ENCODE measurements at places on chromosomes 5 and 9.

DNA sequence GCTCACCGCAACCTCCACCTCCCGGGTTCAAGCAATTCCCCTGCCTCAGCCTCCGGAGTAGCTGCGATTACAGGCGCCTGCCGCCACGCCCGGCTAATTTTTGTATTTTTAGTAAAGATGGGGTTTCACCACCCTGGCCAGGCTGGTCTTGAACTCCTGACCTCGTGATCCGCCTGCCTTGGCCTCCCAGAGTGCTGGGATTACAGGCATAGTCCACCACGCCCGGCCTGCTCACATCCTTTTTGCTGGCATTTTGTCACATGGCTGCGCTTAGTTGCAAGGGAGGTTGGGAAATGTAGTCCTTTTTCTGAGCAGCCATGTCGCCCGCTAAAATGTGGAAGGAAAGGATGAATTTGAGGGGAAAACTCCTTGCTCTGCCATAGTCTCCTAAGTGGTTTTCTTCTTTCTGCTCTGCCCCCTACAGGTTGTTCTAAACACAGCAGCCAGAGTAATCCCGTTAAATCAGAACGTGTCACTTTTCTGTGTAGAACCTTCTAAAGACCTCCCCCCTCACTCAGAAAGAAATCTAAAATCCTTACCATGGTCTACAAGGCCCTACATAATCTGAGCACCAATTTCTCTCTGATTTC lies 57.8 kb upstream of the HSPA9 start:
- peak; percentile 30 for DNase-seq

DNA sequence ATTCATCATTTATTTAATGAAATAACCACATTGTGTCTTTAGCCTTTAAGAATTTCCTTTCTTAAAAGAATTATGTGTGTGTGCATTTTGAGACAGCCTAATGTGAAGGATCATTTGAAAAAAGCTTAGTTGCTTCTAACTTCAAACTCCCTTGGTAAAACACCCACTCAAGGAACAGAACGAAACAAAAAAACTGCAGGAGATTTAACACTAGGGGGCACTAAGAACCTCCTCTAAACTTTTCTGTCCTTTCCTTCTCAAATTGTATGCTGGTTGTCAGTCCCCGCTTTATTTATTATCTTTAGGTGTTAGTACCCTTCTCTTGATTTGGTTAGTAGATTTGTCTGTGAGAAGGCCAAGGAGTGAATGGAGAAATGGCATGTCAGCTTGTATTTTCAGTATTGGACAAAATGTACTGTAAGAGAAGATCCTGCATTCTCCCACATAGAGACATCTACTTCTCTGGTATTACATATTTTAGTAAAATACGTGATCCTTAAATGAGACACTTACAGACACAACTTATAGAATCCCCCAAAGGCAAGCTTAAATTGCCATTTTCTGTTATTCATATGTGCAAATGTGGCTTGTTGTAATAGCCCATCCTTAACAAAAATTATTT lies 229.7 kb downstream of the MRPS30 start:
- no peak for DNase-seq

DNA sequence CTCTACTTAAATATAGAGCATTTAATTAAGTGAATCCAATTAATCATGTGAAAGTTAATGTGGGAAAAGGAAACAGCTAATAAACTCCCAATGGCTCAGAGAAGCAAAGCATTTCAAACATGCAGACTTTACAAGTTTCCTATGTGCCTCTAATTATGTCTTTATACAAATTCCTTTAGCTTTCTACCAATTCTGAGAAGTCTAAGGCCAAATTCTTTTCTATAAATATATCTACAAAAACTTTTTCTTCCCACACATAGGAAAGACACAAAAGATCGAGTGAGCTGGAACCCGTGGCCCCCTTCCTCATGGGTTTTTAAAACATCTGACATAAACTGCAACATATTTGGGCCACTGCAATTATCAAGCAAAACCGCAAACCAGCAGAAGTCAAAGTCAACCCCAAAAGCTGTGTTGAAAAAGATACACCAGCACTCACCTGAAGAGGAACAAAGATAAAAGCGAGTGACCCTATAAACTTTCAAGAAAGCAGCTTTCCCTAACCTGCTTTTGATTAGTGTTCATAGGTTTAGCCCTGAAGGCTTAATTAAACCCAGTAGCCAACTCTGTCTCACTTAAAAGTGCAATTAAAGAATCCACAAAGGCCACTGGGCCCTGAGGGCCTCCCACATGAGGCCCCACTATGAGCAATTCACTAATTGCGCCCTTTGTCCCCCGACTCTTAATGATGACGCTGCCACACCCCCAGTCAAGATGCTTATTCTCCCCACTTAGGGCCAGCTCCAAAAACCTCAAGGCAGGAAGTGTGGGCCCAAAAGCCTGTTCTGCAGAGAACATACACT lies 12.1 kb downstream of the SEMA5A start:
- no peak for DNase-seq

- DNase-seq: no peak
Measured at GRCh38 chr9:89951675-89952074, 346.9 kb downstream of the GADD45G start.

GRCh38 chr9:136204145-136204805 lies 653 bp downstream of the LHX3 start:
- no peak for DNase-seq

GRCh38 chr9:89477811-89478630 lies 19.9 kb downstream of the SEMA4D start:
- DNase-seq: peak; percentile 56

DNA sequence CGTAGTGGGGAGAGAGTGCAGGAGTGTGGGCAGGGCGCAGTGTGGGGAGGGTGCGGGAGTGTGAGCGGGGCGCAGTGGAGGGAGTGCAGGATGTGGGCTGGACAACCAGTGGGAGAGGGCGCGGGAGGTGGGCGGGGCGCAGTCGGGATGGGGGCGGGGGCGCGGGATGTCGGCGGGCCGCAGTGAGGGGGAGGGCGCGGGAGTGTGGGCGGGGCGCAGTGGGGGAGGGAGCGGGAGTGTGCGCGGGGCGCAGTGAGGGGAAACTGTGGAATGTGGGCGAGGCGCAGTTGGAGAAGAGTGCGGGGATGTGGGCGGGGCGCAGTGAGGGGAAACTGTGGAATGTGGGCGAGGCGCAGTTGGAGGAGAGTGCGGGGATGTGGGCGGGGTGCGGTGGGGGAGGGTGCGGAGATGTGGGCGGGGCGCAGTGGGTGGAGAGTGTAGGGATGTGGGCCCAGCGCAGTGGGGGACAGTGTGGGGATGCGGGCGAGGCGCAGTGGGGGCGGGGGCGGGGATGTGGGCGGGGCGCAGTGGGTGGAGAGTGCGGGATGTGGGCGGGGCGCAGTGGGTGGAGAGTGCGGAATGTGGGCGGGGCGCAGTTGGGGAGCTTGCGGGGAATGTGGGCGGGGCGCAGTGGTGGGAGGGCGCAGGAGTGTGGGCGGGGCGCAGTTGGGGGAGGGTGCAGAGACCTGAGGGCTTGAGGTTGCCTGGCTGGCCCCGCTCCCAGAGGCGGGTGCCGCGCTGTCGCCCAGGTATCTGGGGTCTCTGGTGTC lies at the start of gene NXNL2:
Gene NXNL2, plus strand, starts transcription at position 723 of the 770 bp plus-strand sequence. CDS start 257 bp downstream, outside the sequence.
- DNase-seq: peak; percentile 45

GRCh38 chr5:116939641-116940040 lies 365.0 kb upstream of the SEMA6A start:
- no peak for DNase-seq

GRCh38 chr5:61332358-61332749 lies 296 bp downstream of the ZSWIM6 start:
- DNase-seq: peak; percentile 43

- no peak for DNase-seq
Measured at GRCh38 chr9:92558612-92559374, 23.0 kb upstream of the ECM2 start.

GRCh38 chr5:17912794-17913193 lies 278.5 kb downstream of the TAF11L14 start:
- DNase-seq: no peak

DNA sequence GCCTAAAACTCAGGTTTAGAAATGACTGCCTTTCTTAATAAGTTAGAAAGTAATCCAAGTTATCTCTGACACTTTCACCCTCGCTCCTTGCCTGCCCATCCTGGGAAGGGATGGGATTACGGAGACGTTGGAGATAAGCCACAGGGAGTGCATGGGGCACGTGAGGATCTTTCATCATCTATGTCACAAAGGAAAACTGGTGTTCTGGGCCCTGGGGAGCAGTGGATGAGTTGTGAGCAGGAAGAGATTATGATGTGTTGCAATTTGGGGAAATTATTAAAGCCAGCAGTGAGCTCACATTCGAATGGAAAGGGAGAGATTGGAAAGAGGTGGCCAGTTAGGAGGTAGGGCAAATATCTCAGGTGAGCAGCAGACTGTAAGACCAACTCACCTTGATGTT lies 12.8 kb downstream of the AFAP1L1 start:
- no peak for DNase-seq

- no peak for DNase-seq
Measured at GRCh38 chr9:35470340-35470739, 19.6 kb upstream of the RUSC2 start.

- no peak for DNase-seq
Measured at GRCh38 chr5:50623666-50624065, 42.8 kb upstream of the PARP8 start.

DNA sequence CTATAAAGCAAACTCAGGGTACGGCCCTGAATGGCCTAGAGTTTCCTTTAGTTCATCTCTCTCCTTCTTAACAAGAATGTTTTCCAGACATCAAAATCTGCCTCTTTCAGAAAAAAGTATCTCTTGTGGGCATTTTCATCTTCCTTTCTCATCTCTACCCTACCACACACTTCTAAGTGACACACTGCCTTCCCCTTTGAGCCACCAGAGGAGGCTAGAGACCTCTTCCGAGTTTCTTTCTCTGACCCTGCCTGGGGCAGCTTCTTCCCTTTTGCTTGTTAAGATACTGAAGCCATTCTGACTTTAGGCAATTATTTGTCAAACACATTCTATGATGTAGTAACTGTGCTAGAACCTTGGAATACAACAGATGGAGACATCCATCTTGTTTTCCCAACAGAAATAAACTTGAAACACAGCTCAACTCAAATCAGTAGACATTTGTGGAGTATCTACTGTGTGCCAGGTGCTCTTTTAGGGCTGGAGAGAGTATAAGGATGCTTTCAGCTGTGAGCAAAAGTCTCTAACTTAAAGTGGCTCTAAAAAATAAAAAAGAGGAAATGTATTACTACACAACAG lies 8.6 kb upstream of the SV2C start:
- peak; percentile 43 for DNase-seq

DNA sequence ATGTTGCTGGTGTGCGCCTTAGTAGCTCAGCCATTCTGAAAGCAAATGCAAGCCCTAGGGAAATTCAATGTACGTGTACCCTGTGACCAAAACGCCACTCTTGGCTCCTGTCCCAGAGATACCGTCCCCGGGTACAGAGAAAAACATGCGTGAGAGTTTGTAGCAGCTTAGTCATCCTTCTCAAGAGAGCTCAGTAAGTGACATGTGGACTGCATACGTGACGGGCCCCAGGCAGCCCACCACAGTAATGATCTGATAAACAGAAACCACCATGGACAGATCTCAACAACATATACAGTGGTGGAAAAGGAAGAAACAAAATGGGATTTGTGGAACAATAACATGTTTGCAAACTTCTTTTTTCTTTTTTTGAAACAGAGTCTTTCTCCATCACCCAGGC lies 45.1 kb downstream of the S1PR3 start:
- DNase-seq: no peak

DNA sequence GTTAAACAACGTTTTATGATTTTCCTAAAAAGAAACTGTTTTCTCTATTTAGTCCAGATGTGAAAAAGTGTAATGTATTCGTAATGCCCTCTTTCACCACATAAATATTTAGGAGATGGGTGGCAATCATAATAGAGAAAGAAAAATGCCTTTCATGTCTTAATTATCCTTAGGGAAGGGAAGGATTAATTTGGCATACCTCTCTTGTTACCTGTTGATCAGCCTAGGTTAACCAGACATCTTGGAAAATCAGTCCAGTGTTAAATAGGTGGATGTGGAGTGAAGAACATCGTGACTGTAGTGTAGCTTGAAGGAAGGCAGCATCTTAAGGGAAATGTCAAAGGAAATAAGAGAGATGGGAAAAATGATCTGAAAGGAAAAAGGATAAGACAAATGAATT lies 76.2 kb downstream of the NNT start:
- no peak for DNase-seq

GRCh38 chr9:120393386-120394057 lies 186.4 kb downstream of the CDK5RAP2 start:
- DNase-seq: no peak

DNA sequence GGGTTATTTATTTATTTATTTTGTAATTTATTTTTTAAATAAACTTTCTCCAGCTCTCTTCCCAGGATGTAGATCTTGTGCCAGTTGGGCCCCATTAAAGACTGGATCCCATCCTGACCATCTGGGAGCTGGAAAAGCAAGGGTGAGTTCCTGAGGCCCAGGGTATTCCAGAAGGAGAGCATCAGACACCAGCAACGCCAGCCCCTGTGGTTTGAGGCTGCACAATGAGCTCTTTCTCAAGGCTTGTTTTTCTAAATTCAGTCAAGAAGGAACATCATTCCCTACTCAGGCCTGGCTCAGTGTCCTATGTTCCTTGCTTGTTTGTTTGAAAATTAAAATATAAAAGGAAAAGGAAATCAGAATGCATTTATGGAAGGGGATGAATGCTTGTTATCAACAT lies 313.3 kb downstream of the EBF1 start:
- no peak for DNase-seq

DNA sequence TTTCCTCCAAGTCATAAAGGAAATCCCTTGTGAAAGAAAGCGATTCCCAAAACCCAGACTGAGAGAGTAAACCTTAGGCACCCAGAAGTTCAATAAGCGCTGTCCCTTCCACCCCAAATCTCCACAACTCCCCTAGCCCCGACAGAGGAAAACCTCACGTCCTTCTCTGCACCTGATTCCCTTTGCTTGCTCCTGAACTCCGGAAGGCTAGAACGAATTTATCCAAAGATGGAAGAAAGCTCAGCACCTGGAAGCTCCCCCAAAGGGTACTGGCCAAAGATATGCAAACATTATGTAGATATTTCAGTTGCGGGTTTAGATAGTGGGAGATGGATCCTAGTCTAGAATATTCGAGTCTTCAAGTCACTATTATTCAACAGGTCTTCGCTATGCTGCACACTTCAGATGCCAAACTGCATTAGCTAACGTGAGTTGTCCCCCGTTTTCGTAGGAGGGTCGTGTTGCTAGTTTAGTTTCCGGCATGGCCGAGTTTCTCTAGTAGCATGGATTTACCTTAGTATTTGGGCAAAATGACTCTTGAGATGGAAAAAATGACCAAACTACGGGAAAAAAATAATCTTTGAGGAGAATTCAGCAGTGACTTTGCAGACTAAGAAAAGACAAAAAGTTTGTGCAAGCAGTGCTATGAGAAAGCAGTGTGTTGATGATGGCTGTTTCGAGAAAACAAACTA lies 27.7 kb downstream of the NR2F1 start:
- no peak for DNase-seq

DNA sequence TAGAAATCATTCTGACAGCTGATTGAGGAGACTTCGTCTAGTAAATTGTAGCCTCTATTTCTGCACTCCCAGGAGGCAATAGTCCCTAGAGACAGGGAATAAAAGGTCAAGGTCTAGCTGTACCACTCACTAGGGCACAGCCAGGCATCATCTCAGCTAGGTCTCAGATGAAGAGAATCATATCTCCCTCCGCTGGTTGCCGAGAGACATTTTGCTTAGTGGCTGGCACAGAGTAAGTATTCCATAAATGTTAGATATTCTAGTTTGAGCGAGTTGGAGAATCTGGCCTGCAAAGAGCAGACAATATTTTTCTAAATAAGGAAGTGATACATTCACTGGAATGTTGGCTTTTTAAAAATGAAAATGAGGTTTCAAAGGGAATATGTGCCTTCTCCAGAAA lies 180.4 kb upstream of the ACTBL2 start:
- no peak for DNase-seq

- DNase-seq: no peak
Measured at GRCh38 chr5:43390471-43390870, 21.7 kb downstream of the CCL28 start.

Data from CD4-positive, alpha-beta T cell treated with Interleukin-10 for 1 hour (primary cell).